ENCODE measurements at places on chromosomes 16 and 17.
A peak's percentile ranks its signal among the peaks of the same experiment; 100 is the strongest.

DNA sequence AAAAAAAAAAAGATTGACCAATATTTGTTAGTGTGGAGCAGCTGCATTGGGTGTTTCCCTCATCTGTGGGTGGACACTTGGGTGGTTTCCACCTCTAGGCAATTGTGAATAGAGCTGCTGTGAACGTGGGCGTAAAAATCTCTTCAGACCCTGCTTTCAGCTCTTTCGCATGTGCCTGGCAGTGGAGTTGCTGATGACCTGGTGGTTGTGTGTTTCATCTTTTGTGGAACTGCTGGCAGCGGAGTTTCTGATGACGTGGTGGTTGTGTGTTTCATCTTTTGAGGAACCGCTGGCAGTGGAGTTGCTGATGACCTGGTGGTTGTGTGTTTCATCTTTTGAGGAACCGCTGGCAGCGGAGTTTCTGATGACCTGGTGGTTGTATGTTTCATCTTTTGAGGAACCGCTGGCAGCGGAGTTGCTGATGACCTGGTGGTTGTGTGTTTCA lies 21.4 kb downstream of the ZC3H18 start:
- DNase-seq = no peak

DNA sequence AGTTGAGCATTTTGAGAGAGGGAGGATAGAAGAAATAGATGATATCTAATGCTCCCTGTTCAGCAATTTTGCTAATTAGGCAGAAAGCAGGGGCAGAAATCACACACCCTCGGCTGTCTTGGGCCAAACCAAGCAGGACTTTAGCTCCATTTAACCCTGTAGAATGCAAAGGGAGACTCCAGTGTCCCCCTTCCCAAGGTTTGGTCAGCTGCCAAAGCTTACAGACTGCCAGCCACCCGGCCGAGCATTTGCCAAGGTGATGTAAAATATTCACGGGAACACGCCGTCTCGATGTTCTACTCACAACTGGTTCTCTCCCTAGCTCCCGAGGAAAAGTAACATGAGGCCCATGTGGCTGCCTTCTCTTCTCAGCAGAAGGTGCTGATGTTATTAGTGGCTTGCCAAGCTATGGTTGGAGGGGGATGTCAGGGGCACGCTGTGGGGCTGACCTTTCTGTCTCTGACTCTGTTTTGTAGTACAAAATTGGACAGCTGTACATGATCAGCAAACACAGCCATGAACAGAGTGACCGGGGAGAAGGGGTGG lies 155.3 kb downstream of the PITPNC1 start:
- DNase-seq = no peak

- DNase-seq = no peak
These were observed 23.2 kb upstream of the MEAK7 start for GRCh38 chr16:84527532-84528269.

DNA sequence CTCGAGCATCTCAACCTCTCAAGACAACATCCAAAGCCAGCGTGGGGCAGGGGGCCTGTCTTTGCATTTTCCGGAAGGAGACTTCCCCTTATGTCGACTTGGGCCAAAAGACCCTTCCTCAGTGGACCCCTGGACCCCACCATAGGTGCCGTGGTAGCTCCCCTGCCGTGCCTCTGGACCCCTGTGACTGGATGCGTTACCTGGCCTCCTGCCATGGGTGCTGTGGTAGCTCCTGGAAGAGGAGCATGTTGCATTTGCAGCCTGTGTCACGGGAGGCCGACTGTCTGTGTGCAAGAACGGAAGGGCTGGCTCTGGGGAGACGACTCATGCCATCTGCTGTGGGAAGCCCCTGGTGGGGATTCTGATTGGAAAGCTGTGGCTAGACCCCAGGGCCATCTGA lies 130.1 kb downstream of the FOXL1 start:
- no peak for DNase-seq

GRCh38 chr16:57600048-57600835 lies 28.2 kb upstream of the ADGRG1 start:
- DNase-seq = no peak

GRCh38 chr17:73571511-73572130 lies 72.6 kb downstream of the SDK2 start:
- DNase-seq = no peak

GRCh38 chr16:24635900-24636610 lies 93.4 kb upstream of the TNRC6A start:
- no peak for DNase-seq

GRCh38 chr17:40347319-40348135 lies 17.0 kb downstream of the GJD3 start:
- no peak for DNase-seq

DNA sequence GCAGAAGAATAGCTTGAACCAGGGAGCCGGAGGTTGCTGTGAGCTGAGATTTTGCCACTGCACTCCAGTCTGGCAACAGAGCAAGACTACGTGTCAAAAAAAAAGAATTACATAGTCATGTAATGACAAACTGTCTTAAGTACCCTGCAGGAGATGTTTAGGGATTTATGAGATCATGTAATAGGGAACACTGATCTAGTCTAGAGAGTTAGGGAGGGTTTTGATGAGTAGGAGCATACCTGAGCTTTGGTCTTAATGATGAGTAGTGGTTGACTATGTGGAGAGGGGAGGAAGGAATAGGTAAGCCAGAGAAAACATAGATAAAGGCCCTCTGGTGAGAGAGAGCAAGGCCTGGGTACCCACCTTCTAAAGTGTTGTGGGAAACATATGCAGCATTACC lies 30.1 kb upstream of the NF1 start:
- no peak for DNase-seq

DNA sequence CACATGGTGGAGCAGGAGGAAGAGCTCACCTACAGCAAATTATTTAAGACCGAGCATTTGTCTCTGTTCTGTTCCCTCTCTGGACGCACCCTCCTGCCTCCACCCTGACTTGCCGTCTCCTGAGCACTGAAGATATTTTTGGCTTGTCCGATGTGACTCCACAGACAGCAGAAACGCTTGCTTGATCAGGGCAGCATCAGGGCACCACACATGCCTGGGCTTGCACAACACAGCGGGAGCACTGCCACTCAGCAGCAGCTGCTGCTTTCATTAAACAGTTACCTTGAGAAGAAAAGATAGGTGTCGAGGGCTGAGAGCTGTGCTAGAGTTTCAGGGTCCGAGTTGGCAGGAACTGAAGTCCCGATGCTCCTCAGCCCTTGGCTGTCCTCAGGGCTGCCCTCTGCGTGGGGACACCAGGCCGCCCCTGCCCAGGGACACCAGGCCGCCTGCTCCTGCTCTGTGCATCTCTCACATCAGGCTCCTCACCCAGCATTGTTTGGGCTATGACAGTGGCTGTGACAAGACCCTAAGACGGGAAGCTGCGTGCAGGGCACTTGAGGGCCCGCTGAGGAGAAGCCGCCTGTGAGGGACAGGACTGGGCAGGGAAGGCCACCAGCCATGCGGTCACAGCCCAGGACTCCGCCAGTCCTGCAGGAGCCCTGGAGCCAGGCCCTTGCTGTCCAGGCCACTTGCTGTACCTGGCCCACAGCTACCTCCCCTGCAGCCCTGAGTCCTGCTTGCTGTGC lies 21.3 kb upstream of the CDH15 start:
- DNase-seq = no peak

DNA sequence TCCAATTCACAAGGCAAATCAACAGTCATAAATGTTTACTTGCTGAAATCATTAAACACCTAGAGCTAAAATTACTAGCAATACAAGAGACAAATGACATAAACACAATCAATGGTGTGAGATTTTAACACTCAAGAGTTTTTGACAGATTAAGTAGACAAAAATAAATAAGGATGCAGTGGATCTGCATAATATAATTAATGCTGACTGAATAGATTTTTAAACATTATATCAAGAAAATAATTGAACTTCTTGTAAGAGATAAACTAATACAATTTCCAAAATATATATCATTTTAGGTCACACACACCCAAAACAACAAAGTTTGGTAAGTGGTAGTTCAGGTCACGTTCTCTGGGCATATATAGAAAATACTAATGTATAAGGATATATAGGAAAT lies 322.6 kb upstream of the XYLT1 start:
- DNase-seq = no peak

GRCh38 chr17:32283745-32284201 lies 18.1 kb downstream of the RHBDL3 start:
- DNase-seq = no peak

GRCh38 chr17:57903961-57904360 lies 51.3 kb downstream of the CUEDC1 start:
- DNase-seq = no peak

DNA sequence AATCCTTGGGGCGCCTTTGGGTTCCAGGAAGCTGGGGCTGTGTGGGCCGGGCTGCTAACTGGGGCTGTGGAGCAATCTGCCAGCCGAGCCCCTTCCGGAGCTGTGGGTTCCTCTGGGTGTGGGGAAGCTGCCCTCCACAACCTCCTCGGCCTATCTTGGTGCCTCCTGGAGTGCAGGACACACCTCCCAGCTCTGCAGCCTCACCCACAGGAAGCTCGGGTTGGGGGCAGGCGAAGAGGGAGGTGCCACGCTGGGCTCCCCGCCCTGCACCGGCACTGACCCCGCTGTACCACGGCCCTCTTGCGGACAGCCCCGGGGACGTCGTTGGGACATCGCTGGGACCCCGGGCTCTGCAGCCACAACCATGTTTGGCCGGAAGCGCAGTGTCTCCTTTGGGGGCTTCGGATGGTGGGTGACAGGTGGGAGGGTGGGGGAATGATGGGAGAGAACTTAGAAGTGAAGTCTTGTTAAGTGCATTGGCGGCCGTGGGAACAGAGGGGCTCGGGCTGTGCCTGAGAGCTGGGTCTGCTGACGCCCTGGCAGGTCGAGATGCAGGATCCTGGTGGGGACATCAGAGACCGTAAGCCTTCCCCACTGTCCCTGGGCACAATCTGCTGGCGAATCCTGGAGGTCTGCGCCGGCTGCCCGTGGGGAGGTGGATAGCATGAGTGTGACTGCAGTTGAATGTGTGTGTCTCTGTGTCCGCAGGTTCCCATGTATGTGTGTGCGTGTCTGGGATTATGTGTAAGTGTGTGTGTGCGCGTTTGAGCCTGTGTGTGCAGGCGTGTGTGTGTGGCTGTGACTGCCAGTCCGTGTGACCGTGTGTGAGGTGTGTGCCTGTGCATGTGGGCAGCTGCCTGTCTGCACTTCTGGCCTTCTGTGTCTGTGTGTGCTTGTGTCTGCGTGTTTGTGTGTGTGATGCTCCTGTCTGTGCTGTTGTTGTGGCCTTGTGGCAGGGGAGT lies at the start of gene RAP1GAP2:
RAP1GAP2 (plus strand) TSS at position 275 of the 962 bp plus-strand sequence; CDS start at position 365, 90 bp downstream.
- peak; percentile 51 for DNase-seq

DNA sequence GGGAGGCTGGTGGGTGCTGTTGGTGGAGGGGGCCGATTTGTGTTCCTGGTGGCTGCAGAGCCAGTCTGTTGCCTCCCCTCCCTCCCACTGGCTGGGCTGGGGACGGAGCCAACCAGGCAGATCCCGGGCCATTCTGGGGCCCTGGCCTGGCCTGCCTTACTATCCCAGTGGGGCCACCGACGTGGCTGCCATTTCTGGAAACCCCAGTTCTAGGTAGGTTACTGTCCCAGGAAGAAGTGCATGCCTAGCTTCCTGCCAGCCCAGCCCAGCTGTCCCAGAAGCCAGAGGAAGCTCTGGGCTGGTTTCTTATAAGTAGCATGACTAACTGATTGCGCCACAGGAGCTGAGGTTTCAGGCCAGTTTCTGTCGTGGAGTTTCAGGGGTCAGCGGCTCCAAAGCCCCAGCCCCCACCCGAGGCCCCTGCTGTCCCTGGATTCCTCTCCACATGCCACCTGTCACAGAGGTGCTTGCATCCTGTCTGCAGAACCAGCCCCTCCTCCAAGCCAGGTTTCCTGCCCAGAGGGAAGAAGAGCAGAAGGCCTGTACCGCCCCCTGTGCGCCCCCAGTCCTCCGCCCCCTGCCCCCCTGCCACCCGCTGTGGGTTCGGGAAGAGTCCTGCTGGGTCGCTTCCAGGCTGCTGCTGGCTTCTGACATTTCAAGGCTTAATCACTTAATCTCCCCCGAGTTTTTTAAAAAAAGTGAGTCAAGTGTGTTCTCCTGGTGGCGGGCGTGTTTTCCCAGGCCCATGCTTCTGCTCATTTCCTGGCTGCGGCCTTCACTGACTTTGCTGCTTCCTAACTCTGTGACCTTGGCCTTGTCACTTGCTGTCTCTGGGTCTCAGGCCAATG lies 13.2 kb downstream of the IL4R start:
- no peak for DNase-seq

DNA sequence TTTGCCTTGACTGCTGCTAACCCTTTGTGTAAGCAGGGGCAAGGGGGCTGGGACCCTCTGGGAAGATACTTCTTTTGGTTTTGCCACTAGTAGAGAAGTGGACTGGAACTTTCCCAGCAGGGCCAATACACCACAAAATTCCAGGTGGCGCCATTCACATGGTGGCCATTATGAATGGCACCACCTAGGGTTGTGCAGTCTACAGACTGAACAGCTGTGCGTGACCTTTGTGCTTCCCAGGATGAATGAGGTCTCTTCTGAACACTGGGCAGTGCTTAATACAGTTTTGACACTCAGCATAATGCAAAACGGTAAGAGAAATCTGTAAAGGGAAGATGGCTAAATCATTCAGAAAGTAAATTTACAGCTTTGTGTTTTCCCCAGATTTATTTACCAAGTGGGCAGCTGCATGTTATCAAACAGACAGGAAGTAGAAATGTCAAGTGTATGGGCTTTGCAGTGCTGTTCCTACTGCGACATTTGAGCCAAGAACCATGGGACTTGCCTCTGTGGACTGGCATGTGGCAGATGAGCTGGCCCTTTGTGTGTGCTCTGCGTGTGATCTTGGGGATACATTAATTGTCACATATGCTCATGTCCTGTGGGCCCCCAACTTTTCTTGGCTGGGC lies 9.2 kb downstream of the SYT17 start:
- DNase-seq = no peak

GRCh38 chr16:78290872-78291591 lies 191.6 kb downstream of the WWOX start:
- DNase-seq = no peak

Measured in activated gamma-delta T cell treated with anti-CD3 and anti-CD28 coated beads, Interleukin-2, amount 50 U/mL, for 16 hours (primary cell).